ENCODE measurements at places on chromosomes 5 and 9.

- no peak for DNase-seq
These were observed 47.4 kb downstream of the POLK start for GRCh38 chr5:75558981-75559632.

DNA sequence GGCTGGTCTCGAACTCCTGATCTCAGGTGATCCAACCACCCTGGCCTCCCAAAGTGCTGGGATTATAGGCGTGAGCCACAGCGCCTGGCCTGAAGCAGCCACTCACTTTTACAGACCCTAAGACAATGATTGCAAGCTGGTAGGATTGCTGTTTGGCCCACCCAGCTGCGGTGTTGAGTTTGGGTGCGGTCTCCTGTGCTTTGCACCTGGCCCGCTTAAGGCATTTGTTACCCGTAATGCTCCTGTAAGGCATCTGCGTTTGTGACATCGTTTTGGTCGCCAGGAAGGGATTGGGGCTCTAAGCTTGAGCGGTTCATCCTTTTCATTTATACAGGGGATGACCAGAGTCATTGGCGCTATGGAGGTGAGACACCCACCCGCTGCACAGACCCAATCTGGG lies 1.5 kb downstream of the CA9 start:
- DNase-seq = no peak

DNA sequence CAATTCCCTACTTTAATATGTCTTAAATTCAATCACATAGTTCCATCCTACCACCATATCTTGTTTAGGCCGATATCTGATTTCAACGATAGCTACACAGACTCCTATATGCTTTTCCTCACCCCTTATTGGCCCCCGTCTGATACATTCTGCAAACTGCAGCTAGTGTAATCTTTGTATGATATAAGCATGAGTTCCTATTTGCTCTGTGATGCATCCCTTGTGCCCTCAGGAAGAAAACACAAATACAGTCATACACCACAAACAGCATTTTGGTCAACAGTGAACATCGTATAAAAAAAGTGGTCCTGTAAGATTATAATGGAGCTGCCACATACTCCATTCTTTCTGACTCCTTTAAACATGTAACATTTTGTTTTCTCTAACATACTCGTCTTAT lies 837.8 kb upstream of the CDH6 start:
- DNase-seq = no peak

DNA sequence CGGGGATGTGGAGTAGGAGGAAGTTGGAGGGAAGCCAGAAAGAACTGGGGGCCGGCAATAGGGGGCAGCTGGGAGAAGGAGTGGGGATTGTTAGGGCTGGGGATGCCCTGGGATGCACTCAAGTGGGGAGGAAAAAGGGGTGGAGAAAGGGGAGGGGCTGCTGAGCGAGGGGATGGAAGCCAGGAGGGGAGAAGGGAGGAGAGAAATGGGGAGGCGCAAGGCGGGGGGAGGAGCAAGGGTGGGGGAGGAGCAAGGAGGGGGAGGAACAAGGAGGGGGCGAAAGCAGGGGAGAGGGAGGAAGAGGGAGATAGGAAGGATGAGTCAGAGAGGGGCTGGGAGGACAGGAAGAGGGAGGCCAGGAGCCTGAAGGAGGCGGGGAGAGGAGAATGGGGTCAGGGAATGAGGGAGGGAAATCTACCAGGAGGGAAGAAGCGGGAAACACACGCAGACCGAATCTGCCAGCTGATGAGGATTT lies 1.6 kb downstream of the IRX4 start:
- DNase-seq = peak; percentile 8

DNA sequence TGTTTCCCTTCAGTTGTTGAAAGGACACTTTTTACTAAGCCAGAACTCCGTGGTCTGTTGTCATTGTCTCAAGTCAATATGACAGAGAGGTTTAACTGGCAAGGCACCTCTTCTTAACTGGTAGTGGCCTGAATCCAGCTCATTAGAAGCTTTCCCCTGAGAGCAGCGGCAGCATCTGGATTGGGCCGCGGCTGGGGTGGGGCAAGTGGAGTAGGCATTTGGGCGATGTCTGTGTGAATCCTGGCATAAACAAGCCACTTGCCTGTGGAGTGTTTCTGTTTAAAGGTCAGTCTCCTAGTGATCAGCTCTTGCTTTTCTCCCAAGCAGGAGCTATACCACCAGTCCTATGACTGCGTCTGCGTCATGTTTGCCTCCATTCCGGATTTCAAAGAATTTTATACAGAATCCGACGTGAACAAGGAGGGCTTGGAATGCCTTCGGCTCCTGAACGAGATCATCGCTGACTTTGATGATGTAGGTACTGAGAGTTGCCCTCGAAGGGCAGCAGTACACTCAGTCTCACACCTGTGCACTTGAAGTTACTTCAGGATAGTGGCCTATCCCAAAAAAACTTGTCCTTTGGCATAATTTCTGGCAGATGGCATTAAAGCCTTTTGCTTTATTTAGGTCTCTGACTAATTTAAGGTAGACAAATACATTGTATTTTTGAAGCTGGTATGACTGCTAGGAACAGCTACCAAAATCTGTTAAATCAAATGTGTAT lies 48.9 kb downstream of the CFAP90 start:
- no peak for DNase-seq

DNA sequence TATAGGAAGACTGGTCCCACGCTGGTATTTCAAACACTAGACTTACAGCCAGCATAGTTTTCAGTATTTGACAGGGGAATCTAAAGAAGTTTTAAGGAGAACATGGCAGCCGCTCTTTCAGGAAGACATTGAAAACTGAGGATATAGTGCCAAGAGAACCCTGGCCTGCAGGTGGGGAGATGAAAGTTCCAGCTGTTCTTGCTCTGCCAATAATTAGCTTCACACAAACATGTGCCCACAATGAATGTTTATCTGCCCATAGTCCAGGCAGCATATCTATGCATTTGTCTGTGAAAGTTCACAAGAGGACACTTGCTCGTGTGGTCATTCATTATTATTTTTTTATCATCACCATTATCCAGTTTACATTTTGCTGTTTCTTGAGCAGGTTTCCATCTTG lies 47.6 kb upstream of the AGXT2 start:
- no peak for DNase-seq

DNA sequence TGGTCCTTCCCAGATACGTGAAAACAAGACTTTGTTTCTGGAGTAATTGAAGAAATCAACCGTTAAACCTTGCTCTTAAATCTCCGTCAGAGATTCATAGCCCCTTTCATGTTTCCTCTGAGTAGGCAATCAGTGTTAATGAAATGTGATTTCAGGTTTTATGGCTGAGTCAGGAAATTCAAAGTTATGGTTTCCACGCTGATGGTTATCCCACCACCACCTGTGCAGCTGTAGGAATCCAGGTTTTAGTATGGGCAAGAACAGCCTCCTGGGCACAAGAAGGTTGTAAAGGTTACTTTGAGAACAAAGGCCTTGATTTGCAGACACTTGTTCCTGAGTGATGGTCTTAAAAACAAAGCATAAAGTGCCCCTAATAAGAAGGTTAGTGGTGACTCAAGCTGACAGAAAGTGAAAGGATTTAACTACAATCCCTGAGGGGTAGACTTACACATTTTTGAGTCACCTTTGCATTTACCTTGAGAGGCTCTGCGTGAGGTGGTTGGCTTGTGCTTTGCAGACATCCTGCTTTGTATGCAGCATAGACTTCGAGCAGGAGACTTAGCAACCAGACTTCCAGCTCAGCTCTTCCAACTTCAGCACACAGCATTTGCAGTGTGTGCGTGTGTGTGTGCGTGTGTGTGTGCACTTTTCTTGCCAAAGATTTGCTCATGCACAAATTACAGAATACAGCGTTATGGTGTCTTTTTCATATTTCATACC lies 159.6 kb downstream of the TLE4 start:
- DNase-seq = no peak

- no peak for DNase-seq
These were observed 188.6 kb downstream of the SNX18 start for GRCh38 chr5:54705994-54706653.

DNA sequence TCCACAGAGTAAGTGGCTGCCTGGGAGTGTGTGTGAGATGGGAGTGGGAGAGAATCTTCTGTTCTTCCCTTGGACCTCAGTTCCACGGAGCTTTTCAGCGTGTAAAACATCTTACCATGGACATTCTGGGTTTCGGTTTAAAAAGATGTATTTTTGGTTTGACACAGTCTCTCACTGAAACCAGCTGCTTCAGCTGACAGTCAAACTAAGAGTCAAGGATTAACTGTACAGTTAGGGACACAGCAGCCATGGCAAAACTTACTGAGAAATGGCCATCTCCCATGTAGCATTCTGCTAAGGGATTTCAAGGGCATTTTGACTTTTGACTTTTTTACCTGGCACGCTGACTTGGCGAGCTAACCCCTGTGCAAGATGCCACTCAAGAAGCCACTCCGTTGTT lies 93.8 kb upstream of the IL12B start:
- no peak for DNase-seq

- DNase-seq = no peak
These were observed 43.0 kb upstream of the NEK6 start for GRCh38 chr9:124214596-124215367.

DNA sequence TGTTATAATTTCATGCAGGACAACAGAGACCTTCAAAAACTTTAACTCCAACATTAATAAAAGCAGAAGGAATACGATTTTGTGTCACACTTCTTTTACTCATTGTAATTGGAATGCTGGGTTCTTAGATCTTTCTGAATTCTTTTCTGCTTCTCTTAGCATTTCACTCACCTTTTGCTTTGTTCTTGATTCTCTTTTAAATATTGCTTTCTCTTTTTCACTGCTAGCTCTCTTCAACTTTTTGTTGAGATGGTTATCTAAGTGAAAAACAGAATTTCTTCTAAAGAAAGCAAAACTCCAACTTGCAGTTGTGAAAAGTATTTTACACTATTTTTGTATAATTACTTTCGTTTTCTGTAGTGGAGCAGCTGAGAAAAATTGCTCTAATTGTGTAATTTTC lies 212.6 kb upstream of the KIF2A start:
- DNase-seq = no peak

- no peak for DNase-seq
These were observed 117.5 kb downstream of the ENTREP1 start for GRCh38 chr9:69442486-69442885.

- DNase-seq = no peak
These were observed 30.7 kb downstream of the PSIP1 start for GRCh38 chr9:15480028-15480427.

DNA sequence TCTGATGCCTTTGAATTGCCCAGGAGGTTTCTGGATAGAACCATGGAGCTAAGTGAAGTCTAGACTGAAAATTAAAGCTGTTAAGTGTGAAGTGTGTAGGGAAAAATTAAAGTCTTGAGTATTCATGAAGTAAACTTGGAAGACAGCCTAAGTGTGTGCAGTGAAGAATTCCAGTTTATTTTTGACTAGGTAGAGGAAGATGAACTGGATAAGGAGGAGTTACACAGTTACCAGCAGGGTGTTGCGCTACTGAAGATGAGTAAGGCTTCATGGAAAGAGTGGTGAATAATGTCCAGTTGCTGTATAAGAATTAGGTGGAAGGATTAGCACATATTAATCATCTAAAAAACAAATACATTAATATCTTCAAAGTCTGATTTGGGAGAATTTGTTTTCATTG lies 5.7 kb upstream of the CHD1 start:
- DNase-seq = peak; percentile 19

DNA sequence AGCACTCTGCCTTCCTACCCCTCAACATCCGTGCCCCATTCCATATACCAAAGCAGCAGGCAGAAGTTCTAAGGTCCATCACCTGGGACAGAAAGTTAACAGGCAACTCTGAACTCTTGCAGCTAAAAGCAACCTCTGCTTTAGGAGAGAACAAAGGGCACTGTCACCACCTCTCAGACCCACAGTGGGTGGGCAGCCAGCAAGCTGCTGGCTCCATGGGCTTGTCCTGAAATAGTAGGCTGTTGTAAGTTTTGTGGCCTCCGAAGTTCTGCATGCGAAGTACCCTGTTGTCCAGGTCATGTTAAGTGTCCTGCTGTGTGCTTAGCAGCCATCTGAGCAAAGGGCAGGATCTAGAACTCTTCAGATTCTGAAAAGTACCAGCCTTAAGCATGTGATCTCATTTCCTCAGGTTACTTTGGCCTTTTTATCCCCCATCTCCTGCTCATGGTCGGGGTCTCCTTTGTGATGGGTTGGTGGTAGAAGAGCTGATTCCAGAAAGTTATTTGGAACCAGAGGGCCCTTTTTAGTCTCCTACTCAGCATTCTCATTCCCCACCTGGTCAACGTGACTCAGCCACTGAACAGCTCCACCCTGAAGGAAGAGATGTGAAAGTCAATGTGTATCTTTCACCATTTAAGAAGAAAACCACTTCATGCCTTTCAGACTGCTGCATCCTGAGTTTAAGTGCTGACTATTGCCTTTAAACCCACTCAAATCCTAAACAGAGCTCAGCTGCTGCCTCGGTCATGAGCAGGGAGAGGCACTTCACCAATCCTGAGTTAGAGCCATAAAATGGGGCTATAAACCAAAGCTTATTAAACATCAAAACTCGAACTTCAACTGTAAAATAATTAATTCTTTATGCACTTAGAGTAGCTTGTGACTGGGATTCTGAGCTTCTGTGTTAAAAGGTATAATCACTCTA lies 121.4 kb downstream of the DPYSL3 start:
- DNase-seq = no peak

- DNase-seq = peak; percentile 30
These were observed 95.7 kb downstream of the KCNT1 start for GRCh38 chr9:135797507-135798262.

- DNase-seq = peak; percentile 63
These were observed 24.0 kb upstream of the TNIP1 start for GRCh38 chr5:151104795-151105194.

GRCh38 chr9:105313238-105313637 lies 68.8 kb downstream of the SLC44A1 start:
- no peak for DNase-seq

- DNase-seq = peak; percentile 45
These were observed 434.6 kb downstream of the ENC1 start for GRCh38 chr5:74205767-74206578.

DNA sequence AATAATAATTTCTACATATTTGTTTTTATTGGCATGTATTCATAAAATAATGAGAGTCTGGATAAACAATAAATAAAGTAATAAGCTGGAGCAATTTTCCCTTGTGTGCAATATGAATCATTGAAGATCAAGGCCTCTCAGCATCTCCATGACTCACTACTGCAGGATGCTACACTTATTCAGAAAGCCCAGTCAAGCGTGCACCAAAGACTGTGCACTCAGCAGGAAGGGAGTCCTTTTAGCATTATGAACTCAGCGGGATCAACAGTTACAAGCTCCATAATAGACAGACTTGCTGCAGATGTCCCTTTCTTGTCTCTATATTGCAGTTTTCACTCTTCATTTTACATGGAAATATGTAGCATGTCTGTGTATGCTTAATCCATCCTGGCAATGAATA lies 485.3 kb downstream of the CDH9 start:
- no peak for DNase-seq

Measured in fibroblast of upper back skin (primary cell).